ENCODE measurements at places on chromosomes 12 and 14.
A peak's percentile ranks its signal among the peaks of the same experiment; 100 is the strongest.

DNA sequence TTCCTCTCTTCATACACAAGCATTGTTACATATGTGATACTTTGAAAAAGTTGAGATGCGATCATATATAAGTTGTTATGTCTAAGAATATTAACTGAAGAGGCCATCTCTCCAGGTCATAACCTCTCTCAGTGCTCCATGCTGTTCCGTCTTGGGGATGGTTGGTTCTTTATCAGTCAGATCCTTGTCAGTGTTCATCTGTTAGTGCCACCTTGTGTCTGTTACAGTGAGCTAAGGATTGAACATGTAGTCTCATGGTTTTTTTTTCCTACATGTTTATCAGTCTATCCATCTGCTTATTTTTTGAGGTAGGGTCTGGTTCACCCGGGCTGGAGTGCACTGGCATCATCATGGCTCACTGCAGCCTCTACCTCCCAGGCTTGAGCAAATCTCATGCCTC lies 30.5 kb downstream of the EP400 start:
- no peak for DNase-seq

- DNase-seq = no peak
These were observed 173.4 kb downstream of the TSPAN9 start for GRCh38 chr12:3250576-3250975.

DNA sequence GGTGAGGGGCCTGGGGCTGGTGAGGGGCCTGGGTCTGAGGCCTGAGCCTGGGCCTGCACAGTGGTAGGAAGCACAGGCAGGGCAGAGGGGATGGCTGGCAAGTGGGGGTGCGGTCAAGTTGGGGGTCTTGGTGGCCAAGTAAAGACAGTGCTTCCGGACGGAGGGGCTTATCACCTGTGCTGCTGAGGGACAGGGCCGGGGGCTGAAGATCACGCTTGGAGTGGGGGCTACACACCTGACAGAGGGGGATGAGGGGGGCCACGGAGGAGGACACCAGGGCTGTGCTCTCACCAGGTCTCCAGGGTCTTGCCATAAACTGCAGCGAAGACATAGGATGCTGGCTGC lies 12.2 kb downstream of the TEDC1 start:
- no peak for DNase-seq

DNA sequence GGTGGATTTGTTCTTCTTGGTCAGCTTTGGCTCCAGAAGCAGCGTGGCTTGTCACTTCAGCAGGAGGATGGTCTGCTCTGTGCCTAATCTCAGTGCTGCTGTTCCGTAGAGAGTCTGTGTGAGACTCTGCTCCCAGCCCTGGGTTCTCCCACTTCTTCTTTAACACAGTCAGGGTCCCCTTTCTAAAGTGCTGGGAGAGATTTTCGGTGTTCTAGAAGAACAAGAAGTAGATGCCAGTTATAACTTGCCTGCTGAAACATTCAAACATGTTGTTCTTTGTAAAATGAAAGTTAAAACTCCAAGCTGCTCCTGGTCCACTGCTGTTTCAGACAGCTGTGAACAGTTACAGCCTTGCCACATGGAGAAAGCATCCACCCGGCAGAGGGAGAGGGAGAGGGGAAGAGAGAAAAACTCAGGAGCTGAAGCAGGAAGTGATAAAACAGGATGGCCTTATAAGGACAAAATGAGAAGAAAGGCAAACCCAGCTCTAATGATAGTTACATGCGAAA lies 55.2 kb upstream of the CERS5 start:
- DNase-seq = peak; percentile 91

DNA sequence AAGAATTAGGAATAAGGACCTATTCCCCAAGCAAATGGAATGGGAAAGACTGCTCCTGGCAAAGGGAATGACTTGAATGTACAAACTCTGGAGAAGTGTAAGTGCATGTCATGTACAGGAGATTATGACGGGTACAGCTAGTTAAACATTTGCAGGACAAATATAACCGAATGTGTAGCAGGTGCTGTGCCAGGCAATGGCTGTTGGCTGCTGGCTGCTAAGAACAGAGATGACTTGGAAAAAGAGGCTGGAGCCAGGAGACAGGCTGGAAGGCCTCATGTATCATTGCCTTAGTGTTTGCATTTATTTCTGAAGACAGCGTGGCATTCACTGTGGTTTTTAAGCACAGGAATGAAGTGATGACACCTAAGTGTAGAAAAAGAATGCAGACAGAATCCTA lies 136.8 kb downstream of the TTC8 start:
- no peak for DNase-seq

DNA sequence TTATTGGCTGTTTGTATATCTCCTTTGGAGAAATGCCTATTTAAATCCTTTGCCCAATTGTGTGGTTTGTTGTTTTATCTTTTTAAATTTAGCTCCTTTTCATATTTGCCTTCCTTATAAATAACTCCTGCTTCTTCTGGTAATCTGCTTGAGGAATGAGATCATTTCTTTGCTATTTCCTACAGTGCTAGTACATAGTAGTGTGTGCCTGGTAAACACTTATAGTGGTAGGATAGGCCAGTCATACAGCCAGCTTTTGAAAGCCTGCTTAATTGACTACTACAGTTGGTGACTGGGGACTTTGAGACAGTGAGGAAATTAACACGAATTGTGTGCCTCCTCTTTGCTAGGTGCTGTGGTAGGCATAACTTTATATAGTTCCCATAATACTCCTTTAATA lies 68.7 kb downstream of the BORCS5 start:
- no peak for DNase-seq

DNA sequence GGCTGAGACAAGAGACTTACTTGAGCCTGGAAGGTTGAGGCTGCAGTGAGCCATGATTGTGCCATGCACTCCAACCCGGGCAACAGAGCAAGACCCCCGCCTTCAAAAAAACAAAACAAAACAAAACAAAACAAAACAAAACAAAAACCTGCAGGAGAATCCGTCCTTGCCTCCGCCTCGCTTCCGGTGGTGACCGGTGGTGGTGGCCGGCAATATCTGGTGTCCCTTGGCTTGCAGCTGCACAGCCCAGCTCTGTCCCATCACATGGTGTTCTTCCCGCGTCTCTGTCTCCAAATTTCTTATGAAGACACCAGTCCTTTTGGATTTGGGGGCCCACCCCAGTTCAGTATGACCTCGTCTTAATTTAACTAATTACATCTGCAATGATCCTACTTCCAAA lies 10.0 kb downstream of the SMIM41 start:
- DNase-seq = peak; percentile 56

DNA sequence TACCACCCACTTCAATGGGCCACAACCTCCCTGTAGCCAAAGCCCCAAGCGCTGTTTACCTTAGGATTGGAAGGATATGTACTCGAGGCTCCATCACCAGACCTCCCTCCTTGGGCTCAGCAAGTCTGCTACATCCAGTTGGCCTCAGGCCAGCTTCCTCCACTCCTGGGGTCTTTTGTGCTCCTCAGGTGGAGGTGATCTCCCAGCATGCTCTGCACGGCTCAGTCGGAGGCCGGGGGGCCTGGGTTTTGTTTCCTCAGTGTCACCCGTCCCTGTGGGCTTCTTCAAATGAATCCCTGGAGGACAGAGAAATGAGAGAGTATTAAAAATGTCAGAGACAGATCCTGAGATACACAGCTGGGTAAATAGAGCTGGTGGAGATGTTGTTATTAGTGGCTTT lies 723.1 kb upstream of the TBX3 start:
- DNase-seq = no peak

GRCh38 chr14:54194501-54194900 lies 202.3 kb upstream of the CDKN3 start:
- DNase-seq = no peak

- DNase-seq = no peak
These were observed 292.4 kb downstream of the SYT1 start for GRCh38 chr12:79156846-79157463.
